Colonic mucosa (tissue), 4 donors: ENCODE measurements at places on chromosomes 12 and 14. TPM values are rescaled to one million over a fixed set of nuclear protein-coding genes. Genes with fewer than 3 reads are reported as not detected.

ART4 gene
- total RNA-seq: 0.49 TPM

ANKLE2 gene
- 41.8 TPM for total RNA-seq

DNA sequence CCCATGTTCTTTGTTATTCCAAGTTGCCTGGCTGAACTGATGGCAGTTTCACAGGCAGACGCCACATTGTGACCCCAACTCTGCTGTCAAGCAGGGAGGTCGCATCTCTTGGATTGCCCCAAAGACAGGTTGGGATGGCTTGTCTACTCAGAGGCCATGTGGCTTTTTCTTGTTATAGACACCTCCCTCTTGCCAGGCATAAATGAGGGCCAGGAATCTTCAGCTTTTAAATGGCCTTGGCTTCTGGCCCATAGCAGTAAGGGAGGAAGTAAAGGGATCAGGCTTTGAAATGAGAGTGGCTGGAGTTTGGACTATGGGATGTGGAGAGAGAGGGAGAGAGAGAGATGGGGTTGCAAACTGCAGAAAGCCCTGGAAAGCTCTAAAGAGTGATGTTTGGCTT is 215.0 kb downstream of the TBX5 start:
- DNase-seq: no peak

GRCh38 chr12:93352321-93352720 is 25.4 kb upstream of the NUDT4 start:
- DNase-seq: no peak

DNA sequence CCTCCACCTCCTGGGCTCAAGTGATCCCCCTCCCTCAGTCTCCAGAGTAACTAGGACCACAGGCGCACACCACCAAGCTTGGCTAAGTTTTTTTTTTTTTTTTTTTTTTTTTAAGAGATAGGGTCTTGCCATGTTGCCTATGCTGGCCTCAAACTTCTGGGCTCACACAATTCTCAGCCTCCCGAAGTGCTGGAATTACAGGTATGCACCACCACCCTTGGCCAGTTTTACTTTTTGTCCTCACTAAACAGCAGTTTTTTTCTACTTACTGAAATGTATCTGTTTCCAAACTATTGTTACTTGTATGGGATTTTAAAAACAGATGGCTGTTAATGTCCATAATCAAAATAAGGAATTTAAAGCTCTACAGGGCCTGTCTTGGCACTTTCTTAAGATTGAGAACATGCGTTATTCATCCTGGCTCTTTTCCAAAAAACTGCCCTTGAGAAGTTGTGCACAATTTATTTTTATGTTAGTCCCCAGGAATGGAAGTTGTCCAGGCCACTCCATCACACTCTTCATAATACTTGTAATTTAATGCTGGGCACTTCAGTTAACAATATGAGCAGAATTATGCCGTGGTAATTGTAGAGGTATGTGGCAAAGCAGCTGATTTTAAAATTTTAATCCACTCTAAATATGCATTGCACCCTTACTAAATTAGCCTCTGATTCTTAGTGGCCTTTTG is 51.9 kb upstream of the REP15 start:
- no peak for DNase-seq
